ENCODE measurements at places on chromosomes 3 and 15.

DNA sequence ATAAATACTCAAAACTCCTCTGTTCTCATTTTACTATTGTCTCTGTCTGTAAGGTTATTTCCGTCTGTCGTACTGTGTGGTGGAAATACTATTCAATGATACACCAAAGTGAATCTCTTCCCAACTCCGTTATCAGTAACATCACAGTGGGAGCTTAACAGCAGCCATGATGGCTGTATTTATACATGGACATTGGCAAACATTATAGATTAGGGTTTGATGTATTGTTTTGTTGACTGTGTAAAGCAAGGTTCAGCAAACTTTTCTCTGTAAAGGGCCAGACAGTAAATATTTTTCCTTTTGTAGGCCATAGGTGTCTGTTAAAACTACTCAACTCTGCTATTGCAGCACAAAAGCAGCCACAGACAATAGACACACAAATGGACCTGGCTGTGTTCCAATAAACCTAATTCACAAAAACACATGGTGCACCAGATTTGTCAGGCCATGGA, 23.2 kb downstream of the LIPC start:
- DNase-seq = no peak

DNA sequence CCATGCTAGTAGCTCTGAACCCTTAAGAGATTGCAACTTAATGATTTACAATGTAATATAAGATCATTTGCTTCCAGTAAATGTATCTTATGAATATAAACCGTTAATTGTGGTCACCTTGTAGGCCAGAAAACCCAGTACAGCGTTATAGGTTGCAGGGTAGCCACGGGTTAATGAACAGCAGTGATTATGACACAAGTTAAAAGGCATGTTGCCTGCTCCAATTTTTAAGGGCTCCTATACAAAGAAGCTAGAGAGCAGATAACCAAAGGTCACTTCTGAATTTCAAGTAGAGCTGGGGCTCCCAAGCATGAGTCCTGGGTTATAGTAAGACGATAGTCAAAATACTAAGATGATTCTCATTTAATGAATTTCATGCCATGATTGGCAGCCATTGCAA, 13.5 kb downstream of the GUCA1C start:
- no peak for DNase-seq

GRCh38 chr3:32456429-32457130, 46.1 kb downstream of the CMTM6 start:
- no peak for DNase-seq

DNA sequence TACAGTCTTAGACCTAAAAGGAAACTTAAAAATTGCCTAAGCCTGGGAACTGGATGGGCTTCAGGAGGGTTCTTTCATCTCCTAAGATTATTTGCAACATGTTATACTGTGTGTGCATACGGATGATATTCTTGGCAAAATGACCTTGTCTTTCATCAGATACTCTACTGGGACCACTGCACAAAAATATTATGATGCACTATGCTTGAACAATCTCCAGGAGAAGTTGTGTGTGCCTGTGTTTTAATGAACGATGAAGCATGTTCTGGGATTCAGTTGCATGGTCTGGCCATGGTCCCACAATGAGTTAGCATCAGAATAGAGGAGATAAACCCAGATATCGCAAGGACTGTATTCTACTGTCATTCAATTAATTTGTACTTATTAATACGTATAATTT, 68.7 kb downstream of the GAP43 start:
- no peak for DNase-seq

- DNase-seq = no peak
These were observed 31.7 kb downstream of the NR2F2 start for GRCh38 chr15:96362011-96362754.

DNA sequence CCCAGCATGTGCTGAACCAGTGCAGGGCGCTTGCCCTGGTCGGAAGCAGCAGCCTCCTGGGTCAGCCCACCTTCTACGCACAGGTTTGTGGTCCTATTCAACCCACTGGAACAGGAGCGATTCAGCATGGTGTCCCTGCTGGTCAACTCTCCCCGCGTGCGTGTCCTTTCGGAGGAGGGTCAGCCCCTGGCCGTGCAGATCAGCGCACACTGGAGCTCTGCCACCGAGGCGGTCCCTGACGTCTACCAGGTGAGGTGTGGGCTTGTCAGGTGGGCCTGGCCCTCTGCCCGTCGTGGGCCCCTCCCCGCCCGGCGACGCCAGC, 8.2 kb downstream of the MAN2A2 start:
- DNase-seq = no peak

GRCh38 chr3:143247073-143247472, 127.5 kb downstream of the CHST2 start:
- no peak for DNase-seq

- DNase-seq = no peak
These were observed 414.2 kb downstream of the PDCD6IP start for GRCh38 chr3:34212656-34213055.

DNA sequence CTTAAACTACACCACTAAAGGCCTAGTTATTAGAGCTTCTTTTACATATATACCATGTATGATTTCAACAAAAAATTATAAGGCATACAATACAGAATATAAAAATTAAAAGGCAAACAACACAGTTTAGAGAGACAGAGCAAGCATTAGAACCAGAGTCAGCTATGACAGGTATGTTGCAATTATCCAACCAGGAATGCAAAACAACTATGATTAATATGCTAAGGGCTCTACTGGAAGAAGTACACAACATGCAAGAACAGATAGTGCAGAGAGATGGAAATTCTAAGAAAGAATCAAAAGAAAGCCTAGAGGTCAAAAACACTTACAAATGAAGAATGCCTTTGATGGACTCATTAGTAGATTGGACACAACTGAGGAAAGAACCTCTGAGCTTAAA, 39.6 kb downstream of the CCDC54 start:
- DNase-seq = no peak

- no peak for DNase-seq
These were observed 97.7 kb downstream of the EPHB1 start for GRCh38 chr3:134892761-134893160.

All from T-helper 22 cell (primary cell).